ENCODE measurements at places on chromosomes 16 and 17. TPM values are rescaled to one million over a fixed set of nuclear protein-coding genes. Genes with fewer than 3 reads are reported as not detected.

Gene NETO2
- total RNA-seq = 36.3 TPM

Gene CA7
- 0.61 TPM for total RNA-seq

Gene MRC2
- total RNA-seq = 184 TPM

Gene CHRNE
- 1.2 TPM for total RNA-seq

Gene CCDC154
- total RNA-seq = 2.2 TPM

DNA sequence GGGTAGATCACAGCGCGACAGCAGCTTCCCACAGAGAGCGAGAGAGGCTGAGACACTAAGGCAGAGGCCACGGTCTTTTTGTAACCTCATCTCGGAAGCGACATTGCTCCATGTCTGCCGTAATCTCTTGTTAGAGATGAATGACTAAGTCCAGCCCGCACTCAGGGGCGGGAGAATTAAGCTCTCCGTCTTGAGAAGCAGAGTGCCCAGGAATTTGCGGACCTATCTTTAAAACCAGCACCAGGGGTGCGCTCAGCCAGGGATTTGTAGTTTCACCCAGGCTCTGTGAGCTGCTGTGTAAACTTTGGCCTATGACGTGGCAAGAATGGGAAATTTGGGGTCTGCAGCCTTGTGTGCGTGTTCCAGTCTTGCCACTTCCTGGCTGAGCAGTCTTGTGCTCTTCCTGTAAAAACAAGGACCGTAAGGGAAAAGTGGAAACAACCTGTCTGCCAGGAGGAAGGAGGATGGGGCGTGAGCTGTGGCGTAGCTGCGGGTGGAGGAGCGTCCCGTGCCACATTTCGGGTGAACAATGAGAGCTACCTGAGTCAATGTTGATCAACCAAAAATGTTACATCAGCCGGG lies 16.0 kb upstream of the JPH3 start:
- H3K4me3 ChIP-seq = no peak overlapping the region
- no peaks in the 10 kb centered on the region for H3K4me1 ChIP-seq
- peaks cover 6% of the 10 kb centered on the region for H3K27me3 ChIP-seq

GRCh38 chr17:14307560-14308024 lies 6.7 kb downstream of the HS3ST3B1 start:
- H3K27ac ChIP-seq = no peak overlapping the region
- H3K4me1 ChIP-seq = peaks cover 19% of the 10 kb centered on the region
- H3K36me3 ChIP-seq = peaks cover 5% of the 10 kb centered on the region
- no peak for DNase-seq

DNA sequence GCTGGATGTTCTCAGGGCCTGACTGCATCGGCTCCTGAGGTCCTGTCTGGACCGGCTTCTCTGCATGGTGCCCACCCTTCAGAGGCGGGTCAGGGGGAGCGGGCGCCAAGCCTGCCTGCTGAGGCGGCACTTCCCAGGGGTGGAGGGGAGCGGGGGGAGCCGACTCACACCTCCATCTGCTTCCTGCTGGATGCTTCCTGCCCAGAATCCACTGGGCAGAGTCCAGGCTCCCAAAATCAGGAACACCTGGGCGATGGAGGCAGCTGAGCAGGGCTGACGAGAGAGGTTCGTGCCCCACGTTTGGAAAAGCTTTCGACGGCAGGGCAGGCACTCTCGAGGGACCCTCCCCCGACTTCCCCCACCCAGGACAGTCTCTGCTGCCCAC lies 42.2 kb downstream of the TIMM22 start:
- peak overlapping the region; percentile 84 for H3K27ac ChIP-seq
- H3K4me3 ChIP-seq = no peak overlapping the region
- H3K4me1 ChIP-seq = no peaks in the 10 kb centered on the region
- peaks cover 11% of the 10 kb centered on the region for H3K36me3 ChIP-seq
- no peaks in the 10 kb centered on the region for H3K27me3 ChIP-seq
- DNase-seq = peak; percentile 68

GRCh38 chr16:87667443-87667842 lies 65.1 kb downstream of the JPH3 start:
- H3K4me3 ChIP-seq = no peak overlapping the region
- H3K36me3 ChIP-seq = no peaks in the 10 kb centered on the region
- H3K4me1 ChIP-seq = no peaks in the 10 kb centered on the region

DNA sequence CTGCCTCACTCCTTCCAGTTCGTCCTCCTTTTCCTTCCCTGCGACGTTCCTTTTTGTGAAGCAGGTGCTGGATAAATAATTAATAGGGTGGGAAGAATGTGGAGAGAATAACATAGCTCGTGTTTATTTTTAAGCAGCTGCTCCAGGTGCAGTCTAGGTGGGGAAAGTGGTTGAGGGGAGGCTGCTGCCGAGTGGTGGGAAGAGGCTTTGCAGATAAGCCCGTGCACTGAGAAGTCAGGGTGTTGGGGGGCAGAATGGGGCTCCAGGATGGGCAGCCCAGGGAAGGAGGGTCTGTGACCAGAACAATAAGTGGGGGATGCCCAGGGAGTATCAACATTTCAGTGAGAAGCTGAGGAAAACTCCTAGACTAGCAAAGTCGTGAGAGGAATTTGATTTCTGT lies 300.5 kb downstream of the CPPED1 start:
- no peak overlapping the region for H3K4me3 ChIP-seq
- DNase-seq = no peak
- H3K27me3 ChIP-seq = no peaks in the 10 kb centered on the region
- no peaks in the 10 kb centered on the region for H3K4me1 ChIP-seq

DNA sequence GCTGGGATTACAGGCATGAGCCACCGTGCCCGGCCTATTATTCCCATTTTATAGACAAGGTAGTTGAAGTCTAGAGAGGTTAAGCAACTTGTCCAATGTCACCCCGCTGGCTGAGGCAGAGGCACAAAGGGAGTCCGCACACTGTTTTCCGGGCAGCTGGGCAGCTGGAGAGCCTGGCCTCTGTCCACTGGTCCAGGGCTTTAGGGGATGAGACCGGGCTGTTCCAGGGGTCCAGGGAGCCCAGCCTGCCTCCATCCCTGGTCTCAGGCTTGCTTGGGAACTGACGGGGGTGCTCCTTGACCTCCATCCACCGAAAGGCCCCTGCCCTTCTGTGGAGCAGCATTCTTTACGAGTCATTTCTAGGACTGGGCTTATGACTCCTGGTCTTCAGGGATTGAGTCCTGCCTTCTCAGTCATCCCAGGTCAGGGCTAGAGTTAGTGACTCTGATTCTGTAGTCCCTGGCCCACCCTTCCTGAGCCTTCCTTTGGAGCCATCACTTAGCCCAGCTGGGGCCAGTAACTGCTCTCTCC lies 37.5 kb downstream of the SOCS3 start:
- no peak overlapping the region for H3K4me3 ChIP-seq
- H3K4me1 ChIP-seq = peaks cover 3% of the 10 kb centered on the region
- no peaks in the 10 kb centered on the region for H3K36me3 ChIP-seq
- DNase-seq = no peak
- H3K27ac ChIP-seq = no peak overlapping the region
- no peaks in the 10 kb centered on the region for H3K27me3 ChIP-seq

GRCh38 chr16:17970816-17971331 lies 365.7 kb downstream of the NPIPA8 start:
- H3K27ac ChIP-seq = no peak overlapping the region
- H3K4me1 ChIP-seq = no peaks in the 10 kb centered on the region
- H3K27me3 ChIP-seq = no peaks in the 10 kb centered on the region
- no peak for DNase-seq

DNA sequence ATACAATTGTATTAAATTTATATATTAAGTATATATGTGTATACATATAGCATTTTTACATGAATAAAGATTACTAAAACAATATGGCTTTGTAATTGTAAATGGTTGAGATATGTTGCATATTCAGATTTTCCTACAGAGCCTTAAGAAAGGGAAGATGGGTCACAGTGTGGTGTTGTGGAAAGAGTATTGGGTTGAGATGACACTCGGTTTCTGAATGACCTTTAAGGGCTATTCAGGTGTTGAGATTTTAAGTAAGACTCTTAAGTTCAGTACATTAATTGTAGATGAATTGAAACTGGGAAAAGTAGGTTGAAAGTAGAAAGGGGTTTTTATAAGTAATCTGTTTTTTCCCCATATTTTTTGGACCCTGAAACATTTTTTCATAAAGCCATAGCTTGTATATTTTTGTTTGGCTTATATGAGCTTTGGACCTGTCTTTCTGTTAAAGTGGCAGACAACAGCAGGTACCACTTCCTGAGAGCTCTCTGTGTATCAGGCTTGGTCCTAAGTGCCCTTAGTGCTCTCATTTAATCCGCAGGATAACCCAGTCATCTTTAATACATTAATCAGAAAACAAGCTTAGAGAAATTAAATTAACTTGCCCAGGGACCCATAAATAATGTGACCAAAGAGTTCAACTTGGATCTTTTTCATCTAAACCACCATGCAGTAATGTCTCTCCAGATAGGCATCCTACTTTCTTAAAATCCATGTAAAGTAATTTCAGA lies 48.5 kb upstream of the MRC2 start:
- no peak overlapping the region for H3K4me3 ChIP-seq
- H3K36me3 ChIP-seq = peaks cover 94% of the 10 kb centered on the region
- no peaks in the 10 kb centered on the region for H3K4me1 ChIP-seq
- H3K27ac ChIP-seq = no peak overlapping the region
- no peak for DNase-seq

DNA sequence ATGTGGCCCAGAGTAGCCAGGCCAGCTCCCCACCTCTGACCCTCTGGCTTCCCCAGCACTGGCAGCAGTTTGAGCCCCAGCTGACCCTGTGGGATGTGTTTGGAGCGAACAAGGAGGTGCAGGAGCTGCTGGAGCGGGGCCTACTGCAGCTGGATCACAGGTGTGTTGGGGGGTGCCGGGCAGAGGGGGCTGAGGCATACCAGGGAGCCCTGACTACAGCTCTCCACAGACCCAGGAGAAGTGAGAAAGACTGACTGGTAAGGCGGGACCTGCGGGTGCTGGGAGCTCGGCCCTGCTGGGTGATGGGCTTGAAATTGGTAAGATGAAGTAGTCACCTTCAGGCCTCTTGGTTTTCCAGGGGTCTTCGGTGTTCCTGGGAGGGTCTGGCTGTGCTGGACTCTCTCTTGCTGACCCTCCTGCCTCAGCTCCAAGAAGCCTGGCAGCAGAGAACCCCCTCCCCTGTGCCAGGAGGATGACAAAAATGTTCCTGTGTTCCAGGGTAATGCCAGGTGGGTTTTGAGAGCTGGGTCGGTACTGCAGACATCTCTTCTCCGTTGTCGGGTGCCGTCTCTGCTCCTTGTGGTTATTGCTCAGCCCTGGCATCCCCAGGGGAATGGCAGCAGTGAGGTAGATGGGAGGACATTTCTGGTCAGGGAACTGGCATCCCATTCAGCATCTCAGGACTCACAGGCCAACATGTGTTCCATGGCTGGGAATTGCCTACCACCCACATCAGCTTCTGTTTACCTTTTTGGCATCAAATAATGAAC lies 5.9 kb downstream of the RSAD1 start:
- H3K27me3 ChIP-seq = no peaks in the 10 kb centered on the region
- peaks cover 24% of the 10 kb centered on the region for H3K36me3 ChIP-seq
- no peak for DNase-seq

DNA sequence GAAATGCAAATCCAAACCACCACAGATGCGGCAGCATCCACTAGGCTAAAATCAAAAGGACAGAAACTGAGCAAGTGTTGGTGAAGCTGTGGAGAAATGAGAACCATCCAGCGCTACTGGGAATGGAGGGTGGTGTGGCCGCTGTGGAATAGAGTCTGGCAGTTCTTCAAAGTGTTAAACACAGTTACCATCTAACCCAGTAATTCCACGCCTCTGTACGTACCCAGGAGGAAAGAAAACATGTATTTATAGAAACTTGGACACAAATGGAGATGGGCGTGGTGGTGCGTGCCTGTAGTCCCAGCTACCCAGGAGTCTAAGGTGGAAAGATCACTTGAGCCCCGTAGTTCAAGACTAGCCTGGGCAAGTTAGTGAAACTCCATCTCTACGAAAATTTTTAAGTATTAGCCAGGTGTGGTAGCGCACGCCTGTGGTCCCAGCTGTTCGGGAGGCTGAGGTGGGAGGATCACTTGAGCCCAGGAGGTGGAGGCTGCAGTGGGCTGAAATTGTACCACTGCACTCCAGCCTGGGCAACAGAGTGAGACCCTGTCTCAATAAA lies 11.6 kb downstream of the SLC25A10 start:
- H3K4me3 ChIP-seq = no peak overlapping the region
- no peak overlapping the region for H3K27ac ChIP-seq
- no peaks in the 10 kb centered on the region for H3K36me3 ChIP-seq
- no peak for DNase-seq

DNA sequence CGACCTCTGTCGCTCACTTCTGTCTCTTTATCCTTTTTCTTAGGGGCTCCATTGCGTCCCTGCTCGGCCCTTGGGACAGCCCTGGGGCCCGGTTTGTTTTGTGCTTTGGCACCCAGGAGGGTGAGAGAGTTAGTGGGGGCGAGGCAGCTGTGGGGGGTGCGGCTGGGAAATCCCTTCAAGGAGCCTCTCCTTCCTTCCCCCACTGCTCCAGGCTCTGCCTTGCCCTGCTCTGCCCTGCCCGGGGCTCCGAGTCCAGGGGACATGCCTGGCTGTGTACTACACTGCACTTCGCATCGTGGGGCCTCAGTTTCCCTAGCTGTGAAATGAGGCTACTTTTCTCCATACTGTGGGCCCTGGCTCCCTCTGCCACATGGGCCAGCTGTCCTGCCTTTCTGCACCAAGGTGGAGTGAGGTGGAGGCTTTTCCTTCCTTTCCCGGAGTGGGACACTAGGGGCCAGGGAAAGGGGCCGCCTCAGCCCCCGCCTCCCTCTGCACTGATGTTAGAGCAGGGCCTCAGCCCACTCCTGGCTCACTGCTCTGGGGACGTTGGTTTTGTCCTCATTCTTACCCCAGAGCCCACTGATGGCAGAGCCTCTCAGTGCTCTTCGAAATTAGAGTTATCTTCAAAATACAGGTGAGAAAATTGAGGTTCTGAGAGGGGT lies 980 bp downstream of the LLGL1 start:
- H3K27ac ChIP-seq = no peak overlapping the region
- H3K36me3 ChIP-seq = peaks cover 3% of the 10 kb centered on the region
- no peak for DNase-seq

GRCh38 chr17:39566094-39566850 lies 41.4 kb downstream of the NEUROD2 start:
- H3K4me3 ChIP-seq = no peak overlapping the region
- H3K36me3 ChIP-seq = no peaks in the 10 kb centered on the region
- no peaks in the 10 kb centered on the region for H3K4me1 ChIP-seq
- no peak for DNase-seq
